ENCODE measurements at places on chromosomes 3 and 15. TPM values are rescaled to one million over a fixed set of nuclear protein-coding genes. Genes with fewer than 3 reads are reported as not detected.
A peak's percentile ranks its signal among the peaks of the same experiment; 100 is the strongest.

GABRA5 gene
- not detected for total RNA-seq

DHX30 gene
- total RNA-seq: 53.6 TPM

- DNase-seq: no peak
Measured at GRCh38 chr3:58025406-58025805, 17.2 kb downstream of the FLNB start.

- DNase-seq: no peak
Measured at GRCh38 chr3:177817751-177818150, 620.5 kb upstream of the TBL1XR1 start.

DNA sequence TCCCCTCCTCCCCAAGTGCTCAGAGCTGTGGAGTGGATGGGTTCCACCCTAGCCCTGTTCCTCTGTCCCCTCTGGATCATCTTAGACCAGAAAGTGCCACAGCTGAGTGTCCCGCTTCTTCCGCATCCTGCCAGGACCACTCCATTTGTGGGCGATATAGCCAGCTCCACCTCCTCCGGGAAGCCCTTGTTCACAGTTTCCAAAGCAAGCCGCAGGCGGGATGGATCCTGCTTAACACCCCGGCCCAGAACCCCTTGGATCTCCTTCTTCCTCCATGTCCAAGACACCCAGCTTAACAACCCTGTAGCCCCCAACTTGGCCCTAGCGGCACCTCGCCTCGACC lies 490 bp upstream of the ALAS1 start:
- DNase-seq: no peak

DNA sequence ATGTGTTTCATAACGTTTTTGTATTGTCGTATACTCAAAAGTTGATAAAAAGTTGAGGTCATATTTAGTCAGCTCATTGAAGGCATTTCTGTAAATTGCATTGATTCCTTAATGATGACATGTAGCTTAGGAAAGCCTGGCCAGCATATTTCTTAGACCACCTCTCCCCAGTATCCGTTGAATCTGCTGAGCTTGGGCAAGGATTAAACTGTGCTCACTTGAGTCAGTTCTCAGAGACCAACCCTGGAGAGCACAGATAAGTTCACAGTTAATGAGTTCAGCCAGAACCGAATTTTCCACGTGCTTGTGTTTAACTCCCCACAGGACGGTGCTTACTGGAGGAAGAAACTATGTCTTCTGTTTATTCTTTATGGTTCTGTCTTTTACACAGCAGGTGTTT lies 132.7 kb downstream of the SLC25A26 start:
- DNase-seq: no peak

DNA sequence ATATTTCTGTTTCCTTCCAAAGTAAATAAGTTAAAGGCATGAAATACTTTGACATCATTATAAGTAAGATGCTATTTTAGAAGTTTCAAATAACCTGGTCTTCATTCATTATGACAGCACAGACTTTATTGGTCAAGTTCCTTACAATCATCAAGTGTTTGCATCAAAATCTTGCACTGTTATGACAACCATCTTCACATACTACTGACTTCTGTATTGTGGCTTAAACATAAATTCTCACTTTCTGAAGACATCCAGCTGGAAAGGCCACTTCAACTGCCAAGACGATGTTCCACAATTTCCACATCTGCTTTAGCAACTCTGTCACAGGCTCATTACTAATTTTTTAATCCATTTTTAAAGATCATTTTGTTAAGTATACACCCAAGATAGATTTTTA lies 408.0 kb downstream of the MECOM start:
- no peak for DNase-seq

GRCh38 chr3:172914854-172915253 lies 164.3 kb downstream of the ECT2 start:
- DNase-seq: no peak

ECT2 gene
- 10.0 TPM for total RNA-seq

GRCh38 chr15:81357180-81357686 lies 16.8 kb downstream of the TMC3 start:
- DNase-seq: no peak

- no peak for DNase-seq
Measured at GRCh38 chr15:73368301-73369136, at the start of gene HCN4. Gene HCN4 (minus strand): TSS chr15:73368958. CDS start chr15:73368270, 688 bp downstream.

DNA sequence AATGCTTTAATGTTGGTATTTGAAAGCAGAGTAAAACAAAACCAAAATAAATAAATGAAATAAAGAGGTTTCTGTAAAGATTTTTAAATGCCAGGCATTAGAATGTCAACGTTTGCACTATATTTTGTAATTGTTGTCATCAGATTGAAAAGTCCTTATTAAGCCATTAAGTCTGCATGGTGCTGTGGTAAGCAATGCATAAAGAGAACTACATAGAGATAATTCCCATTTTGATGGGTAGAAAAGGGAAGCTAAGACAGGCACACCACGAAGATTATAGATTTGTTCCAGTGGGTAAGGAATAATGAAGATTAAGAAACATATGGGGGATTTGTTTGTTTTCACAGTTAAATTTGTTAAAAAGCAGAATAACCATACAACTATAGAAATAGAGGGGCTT lies 52.5 kb upstream of the PPARG start:
- no peak for DNase-seq

DNA sequence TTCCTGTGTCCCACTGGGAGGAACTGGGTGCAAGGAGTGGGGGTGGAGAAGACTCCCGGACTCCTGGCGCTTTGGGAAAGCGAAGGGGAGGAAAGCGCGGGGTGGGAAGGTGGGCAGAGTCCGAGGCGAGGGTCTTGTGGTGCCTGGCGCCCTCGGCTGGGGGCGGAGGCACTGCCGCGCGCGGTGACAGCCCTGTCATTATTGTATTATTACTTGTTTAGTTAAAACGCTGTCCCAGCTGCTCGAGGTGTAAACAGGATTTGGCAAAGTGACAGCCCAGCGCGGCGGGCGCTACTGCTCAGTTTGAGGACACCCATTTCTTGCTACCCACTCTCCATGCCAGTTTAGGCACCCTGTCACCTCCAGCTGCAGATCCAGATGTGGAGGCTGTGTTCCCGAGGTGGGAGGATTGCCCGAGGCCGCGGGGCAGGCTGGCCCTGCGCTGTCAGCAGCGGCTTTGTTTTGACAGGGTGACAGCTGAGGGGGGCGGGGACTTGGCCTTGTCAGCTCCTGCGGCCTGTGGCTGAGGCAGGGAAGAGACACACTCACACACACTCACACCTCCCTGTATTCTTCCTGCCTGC lies 1.0 kb downstream of the KAT2B start:
- peak; percentile 95 for DNase-seq

GRCh38 chr15:96372554-96372953 lies 42.1 kb downstream of the NR2F2 start:
- DNase-seq: no peak

GRCh38 chr3:30324587-30324986 lies 281.8 kb upstream of the TGFBR2 start:
- DNase-seq: no peak

MAP6D1 gene
- total RNA-seq: 1.7 TPM

RBMS3 gene
- 157 TPM for total RNA-seq

DNA sequence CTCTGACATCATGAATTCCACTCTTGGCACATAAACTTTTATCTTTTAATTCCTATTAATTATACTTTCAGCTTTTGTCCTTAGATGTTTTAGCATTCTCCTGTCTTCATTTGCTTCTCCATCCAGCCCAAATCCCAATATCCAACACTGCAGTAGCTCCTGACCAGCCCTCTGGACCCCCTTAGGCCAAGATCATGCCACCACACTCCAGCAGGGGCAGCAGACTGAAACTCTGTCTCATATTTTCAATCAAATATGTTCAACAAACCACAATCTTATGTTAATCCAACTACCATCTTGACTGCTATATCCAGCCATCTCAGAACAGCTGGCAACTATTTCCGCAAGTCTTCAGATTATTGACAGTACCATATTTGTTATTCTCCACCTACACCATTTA lies 315.8 kb upstream of the ROBO2 start:
- no peak for DNase-seq

HHATL gene
- total RNA-seq: not detected

DNA sequence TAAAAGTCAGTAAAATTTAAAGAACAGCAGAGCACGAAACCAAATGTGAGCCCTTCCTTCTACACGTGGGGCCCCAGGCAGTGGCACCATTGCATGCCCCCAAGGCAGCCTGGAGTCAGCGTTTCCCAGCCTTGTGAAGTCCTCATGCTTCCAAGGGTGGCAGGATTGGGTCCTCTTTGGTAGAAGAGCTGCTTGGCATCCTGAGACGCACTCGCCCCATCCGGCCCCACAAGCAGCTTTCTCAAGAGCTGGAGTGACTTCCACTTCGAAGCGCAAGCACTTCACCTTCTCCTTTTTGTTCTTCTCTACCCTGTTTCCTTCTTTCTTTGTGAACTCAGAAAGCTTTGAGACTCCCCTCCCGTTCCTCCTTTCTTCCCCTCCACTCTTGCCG lies 34.7 kb downstream of the ZNF710 start:
- no peak for DNase-seq

GRCh38 chr3:37996785-37997301 lies 6.3 kb downstream of the VILL start:
- DNase-seq: peak; percentile 82

MAN2C1 gene
- total RNA-seq: 257 TPM

CLDN1 gene
- total RNA-seq: 1.8 TPM

- DNase-seq: no peak
Measured at GRCh38 chr3:13424141-13424844, 4.2 kb upstream of the NUP210 start.

- no peak for DNase-seq
Measured at GRCh38 chr3:73601011-73601410, 23.7 kb downstream of the PDZRN3 start.

DNA sequence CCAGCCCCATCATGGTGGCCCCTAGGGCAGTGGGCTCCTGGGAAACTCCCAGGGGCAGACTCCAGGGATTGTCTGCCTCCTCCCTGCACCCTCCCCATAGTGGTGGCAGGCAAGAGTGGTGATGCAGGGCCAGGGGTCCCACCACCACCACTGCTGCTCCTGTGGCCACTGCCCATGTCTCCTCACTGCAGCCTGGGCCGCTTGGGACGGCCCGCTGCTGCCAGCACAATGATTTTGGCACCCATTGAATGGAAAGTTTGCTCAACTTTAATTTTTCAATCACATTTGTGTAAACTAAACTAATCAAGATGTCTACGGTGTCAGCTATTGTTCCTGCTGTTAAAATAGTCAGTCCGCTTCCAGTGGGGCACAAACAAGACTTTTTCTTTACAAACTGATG lies 92.1 kb upstream of the TNFSF10 start:
- no peak for DNase-seq

- no peak for DNase-seq
Measured at GRCh38 chr3:23004971-23005370, 198.2 kb upstream of the UBE2E2 start.

DNA sequence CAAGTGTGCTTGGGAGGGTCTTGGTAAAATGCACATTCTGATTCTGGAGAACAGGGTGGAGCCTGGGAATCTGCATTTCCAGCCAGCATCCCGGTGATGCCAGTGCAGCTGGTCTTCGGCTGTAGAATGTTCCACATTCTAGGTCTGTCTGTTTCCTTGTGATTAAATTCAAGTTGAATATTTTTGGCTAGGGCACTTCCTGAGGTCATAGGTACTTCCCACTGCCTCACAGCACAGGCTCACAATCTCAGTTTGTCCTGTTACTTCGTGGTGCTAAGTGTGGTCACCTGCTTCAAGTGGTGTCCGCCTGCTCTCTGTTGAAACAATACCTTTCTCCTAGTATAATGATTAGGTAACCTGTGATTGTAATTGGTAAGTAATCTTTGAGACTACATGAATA lies 40.1 kb downstream of the FLNB start:
- no peak for DNase-seq

DNA sequence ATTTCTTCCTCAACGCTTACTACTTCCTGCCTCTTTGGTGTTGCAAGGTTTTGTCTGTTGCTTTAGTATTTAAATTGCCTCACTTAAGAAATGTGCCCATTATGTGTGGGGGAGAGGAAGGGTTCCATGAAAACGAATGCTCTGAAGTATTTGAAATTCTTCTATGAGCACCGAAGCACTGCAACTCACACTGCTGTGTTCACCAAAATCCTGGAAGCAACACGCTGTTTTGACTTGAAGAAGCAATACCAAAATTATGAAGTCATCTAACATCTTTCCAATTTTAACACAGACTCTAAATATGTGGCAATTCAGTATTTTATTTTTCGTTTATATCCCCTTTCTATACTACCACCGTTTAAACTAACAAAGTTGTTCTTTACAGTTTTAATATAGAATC lies 101.5 kb downstream of the RBMS3 start:
- DNase-seq: no peak

GRCh38 chr15:73965094-73965757 lies 26.9 kb downstream of the STOML1 start:
- peak; percentile 68 for DNase-seq

PDIA3 gene
- 304 TPM for total RNA-seq

MYRIP gene
- 10.3 TPM for total RNA-seq

GPR149 gene
- total RNA-seq: not detected

DNA sequence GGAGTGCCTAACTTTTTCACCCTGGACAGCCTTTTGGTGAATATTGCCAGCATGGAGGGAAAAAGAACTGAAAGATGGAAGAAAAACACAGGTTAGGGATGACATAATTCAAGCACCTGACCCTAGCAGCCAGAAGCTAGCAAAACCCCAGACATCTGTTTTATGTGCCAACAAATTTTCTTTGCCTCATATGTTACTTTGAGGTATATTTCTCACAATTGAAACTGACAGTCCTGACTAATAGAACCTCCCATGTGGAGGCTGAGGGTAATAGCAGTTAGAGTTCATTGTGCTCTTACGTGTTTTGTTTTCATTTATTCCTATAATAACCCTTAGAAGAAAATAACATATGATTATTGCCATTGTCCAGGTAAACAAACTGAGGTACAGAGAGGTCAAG lies 71.5 kb upstream of the SLC25A26 start:
- DNase-seq: no peak

DPH3 gene
- total RNA-seq: 19.7 TPM

GRCh38 chr3:194043516-194043915 lies 92.4 kb upstream of the HES1 start:
- no peak for DNase-seq

- DNase-seq: no peak
Measured at GRCh38 chr3:13348100-13348499, 72.0 kb downstream of the NUP210 start.

DNA sequence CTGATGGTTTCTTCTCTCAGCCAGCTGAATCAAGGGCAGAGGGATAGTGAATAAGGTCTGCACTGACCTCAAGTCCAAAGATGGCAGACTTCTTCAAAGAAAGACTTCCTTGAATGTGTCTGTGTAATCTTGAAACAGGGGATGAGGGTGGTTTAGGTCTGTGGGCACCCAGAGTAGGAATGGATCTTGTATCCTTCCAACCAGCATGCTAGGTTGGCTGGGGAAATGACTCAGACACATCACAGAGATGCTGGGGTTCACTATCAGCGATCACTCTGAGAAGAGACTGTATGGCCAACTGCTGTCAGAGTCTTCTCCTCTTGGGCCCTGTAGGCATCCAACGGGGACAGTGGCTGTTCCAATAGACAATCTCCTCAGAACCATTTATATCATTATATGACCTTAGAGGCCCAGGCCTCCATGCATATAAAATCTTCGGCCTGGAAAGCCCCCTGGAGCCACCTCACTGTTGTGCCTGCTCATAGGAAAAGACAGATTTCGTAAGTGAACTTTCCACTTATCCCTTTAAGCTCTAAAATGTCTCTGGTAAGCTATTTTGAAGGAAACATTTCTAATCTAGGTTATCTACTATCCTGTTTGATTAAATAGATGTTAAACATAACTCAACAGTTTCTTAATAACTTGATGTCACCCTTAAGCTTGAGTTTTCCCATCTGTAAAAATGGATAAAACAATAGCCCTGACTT lies 58.5 kb downstream of the TIPARP start:
- DNase-seq: no peak

NLGN1 gene
- total RNA-seq: 20.0 TPM

VEPH1 gene
- not detected for total RNA-seq

All from aorta (tissue), 5 donors.